Fibroblast of skin of left quadriceps (primary cell): ENCODE measurements at places on chromosomes 2 and 18.
A peak's percentile ranks its signal among the peaks of the same experiment; 100 is the strongest.

GRCh38 chr2:42788478-42788793 lies 3.9 kb downstream of the HAAO start:
- no peak for DNase-seq

- DNase-seq = no peak
These were observed 432.1 kb upstream of the DCC start for GRCh38 chr18:51907687-51908597.

GRCh38 chr2:159904959-159905305 lies 106.9 kb upstream of the CD302 start:
- DNase-seq = no peak

- no peak for DNase-seq
These were observed 118.7 kb downstream of the LYPD6B start for GRCh38 chr2:149156971-149157740.

DNA sequence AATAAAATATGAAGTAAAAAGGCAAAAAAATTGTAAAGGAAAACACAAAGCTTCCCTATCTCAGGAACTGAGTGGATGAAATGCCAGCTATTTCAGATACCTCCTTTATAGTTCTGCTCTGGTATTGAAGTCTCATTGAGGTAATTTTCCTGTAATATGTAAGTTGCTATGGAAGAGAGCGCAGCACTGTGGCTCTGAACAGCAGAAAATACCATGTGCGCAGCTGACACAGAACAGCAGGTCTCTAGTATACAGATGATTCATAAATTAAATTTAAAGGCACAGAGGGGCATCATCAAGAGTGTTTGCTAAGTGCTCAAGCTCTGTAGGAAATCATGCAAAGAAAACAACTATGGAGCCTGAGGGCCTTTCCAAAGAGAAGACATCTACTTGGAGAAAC lies 315.3 kb upstream of the CDH7 start:
- DNase-seq = no peak

DNA sequence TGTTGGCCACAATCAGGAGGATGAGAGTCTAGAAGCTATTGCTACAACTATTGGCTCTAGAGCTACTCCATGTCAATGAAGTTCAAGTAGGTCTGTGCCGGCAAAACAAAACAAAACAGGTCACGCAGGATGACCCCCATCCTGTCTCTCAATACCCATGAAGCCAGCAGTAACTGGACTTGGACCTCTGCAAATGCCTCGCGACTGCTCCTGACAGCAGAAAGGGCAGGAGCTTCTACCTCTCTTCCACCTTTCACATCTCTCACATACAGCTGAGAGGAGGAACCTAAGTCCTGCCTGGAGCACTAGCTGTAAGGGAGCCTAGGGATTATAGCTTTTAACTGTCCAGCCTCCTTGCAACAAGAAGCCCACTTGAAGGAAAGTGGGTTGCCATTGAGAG lies 16.0 kb downstream of the PRKAG3 start:
- DNase-seq = no peak

DNA sequence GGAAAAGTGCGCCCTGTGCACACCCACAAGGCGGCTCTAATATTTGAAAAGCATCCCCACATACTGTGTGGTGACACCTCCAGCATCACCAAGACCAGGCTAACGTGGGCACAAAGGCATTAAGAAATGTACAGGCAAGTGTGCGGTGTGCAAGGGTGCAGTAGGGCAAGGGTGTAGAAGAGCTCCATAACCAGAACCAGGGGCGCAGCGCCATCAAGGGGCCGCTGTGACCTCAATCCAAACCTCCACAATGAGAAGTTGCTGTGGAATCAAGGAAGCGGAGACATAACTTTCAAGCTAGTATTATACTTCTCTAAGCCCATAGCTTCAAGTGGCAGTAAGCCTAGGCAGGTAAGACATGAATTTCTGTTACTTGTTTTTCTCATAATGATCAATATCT lies 13.0 kb downstream of the L3MBTL4 start:
- no peak for DNase-seq

DNA sequence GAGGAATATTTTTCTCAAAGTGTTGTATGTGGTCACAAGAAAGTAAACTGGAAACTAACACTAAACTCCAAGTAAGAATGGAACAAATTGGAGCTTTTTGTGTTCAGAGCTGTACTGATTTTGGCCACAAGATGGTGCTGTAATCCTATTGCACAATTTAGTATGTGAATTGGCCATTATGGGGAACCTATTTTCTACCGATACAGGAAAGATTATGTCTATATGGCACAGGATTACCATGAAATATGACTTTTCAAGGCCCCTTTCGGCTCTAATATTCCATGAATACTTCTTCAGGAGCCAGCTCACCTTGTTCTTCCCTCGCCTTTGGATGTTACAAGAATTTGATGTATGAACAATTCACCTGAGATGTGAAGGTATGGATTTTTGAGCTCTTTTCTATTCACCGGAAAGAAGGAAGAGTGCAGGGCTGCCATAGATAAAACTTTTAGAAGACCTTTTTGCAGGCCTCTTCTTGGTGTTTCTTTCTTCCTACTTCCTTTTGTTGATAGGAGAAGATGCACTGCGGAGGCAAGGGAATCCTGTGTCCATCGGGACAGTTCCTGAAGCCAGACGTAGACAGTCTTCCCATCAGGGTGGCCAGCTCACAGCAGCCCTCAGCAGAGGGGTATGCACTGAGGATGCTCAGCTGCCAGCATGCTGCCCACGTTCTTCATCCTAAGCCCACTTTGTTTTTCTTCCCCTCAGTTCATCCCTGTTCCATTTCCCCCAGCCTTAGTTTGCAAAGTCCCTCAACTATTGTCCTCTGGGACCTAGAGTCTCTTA lies 13.3 kb downstream of the MRPL44 start:
- DNase-seq = peak; percentile 45

DNA sequence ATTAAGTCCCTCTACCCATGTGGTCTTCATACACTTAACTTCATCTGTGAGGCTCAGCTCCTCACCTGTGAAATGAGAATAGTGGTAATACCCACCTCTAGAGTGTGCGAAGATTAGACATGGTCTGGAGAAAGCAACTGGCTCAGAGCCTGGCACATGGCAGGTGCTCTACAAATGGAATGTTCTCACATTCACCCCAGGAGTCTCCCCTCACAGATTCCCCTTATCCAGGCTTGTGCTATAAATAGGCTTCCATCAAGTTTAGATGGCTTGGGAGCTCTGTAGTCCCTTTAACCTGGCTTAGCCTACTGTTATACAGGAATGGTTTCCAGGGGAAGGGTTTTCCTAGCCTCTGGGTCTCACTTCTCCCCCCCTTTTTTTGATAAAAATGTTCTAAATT lies 455.9 kb downstream of the RNF144A start:
- no peak for DNase-seq

GRCh38 chr2:218257390-218257981 lies 3.3 kb upstream of the GPBAR1 start:
- DNase-seq = no peak

DNA sequence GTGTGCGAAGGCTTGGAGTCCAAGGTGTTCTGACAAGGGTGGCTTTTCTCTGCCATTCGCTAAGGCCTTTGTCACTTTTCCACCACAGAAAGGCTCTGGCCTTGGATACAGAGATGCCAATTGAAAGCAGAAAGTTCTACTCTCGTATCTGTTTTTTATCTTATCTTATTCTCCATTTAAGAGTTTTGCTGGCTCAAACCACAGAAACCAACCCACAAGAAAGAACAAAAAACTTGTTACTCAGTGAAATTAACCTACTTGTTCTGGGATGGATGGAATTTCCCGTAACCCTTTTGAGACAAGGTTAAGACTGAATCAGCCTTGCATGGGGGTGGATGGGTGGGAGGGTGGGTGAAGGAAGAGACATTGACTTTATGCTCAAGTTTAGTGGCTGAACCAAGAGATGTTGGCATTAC lies 221.7 kb downstream of the CDH20 start:
- DNase-seq = no peak

GRCh38 chr2:67702937-67703336 lies 305.8 kb downstream of the ETAA1 start:
- DNase-seq = no peak

DNA sequence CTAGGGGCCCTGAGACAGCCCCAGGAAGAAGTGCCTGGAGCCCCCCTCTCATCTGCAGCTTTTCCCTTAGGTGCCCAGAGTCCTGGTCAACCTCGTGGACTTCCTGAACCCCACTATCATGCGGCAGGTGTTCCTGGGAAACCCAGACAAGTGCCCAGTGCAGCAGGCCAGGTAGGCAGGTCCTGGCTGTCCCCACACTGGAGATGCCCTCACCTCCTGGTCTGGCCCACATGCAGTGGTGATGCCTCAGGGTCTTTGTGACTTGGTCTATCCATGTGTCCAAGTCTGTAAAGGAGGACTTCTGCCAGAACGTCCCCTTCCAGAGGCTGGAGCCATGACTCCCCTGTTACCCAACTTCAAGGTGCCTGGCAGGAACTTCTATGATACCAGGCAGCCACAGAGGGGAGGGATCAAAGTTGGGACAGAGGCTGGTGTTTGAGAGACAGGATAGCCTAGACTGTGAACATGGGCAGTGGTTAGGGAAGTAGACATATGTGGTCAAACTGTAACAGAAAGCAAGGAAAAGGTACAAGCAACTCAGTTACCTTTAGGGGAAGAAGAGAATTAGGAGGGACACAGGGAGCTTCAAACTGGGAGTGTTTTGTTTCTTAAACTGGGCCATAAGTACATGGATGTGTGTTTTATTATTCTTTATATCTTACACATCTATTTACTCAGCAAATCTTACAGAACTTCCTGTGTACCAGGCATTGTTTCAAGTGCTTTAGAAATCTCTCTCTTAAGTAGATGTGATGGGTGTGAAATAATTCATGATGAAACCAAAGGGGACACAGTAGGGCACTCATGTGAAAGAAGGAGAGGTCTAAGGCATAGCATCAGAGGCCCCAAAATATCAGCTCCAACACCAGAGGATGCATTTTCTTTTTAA lies 107.1 kb downstream of the PLB1 start:
- DNase-seq = no peak

GRCh38 chr2:45052388-45052928 lies 43.2 kb upstream of the SIX2 start:
- DNase-seq = no peak

DNA sequence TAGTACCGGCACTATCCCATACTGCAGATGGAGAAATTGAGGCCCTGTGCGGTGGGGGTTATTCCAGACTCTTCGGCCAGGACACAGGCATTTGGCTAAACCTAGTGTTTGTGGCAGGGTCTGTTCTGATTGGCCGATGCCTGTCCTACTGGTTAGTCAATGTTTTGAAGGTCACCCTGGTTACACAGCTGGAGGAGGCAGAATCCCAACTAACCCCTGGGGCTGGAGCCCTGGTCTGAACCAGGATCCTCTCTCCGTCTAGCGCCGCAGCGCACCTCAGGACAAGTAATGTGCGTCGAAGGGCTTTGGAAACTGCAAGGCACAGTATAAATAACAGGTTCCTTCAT lies 19.4 kb downstream of the TEX44 start:
- DNase-seq = no peak

- DNase-seq = no peak
These were observed 9.1 kb downstream of the MAT2A start for GRCh38 chr2:85547859-85548607.

- DNase-seq = no peak
These were observed 3.6 kb downstream of the IHH start for GRCh38 chr2:219056896-219057708.

DNA sequence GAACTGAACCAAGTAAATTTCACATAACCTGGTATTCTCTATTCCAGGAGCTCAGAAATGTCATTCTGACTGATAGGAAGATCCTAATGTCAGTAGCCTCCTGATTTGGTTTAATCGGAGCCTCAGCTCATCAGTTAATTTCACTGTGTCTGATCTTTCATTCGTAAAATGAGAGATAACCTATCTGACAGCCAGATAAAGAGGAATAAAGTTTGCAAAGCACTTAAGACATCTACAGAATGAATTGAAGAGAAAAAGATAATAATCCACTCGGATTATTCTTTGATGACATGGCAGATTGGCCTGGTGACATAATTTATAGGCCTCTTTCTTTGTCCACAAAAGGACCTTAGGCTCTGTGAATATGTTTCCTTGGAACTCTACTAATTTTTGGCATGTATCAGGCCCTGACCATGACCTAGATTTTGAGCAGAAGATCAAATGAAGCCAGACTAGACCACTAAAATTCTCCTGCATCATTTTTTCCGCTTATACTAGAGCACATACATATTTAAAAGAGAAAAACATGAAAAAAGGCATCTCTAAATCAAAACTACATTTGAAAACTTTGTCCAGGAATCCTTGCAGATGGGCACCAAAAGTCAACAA lies 312.4 kb downstream of the MTX2 start:
- no peak for DNase-seq

GRCh38 chr2:96792772-96793749 lies 23.0 kb upstream of the CNNM3 start:
- no peak for DNase-seq

- no peak for DNase-seq
These were observed 286.8 kb downstream of the RAD51AP2 start for GRCh38 chr2:17231394-17231965.

- DNase-seq = no peak
These were observed 44.2 kb downstream of the GPR39 start for GRCh38 chr2:132460781-132461180.

DNA sequence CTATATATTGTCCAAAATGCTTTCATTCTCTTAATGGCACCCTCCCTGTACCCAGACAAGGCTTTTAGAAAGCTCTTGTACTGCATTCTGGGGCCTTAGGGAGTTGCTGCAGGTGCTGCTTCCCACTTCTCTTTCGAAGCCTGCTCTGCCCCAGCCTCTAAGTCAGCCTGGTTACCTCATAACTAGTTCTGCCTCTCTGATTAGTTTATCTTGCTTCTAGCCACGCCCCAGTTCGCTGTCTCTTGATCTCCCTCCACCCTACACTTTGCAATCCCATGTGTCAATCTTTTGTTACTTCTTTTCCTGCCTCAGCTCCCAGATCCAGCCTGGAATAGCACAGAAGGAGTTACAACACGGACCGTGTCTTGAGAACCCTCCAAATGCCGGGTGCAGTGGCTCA lies 13.8 kb upstream of the NCOA1 start:
- no peak for DNase-seq

DNA sequence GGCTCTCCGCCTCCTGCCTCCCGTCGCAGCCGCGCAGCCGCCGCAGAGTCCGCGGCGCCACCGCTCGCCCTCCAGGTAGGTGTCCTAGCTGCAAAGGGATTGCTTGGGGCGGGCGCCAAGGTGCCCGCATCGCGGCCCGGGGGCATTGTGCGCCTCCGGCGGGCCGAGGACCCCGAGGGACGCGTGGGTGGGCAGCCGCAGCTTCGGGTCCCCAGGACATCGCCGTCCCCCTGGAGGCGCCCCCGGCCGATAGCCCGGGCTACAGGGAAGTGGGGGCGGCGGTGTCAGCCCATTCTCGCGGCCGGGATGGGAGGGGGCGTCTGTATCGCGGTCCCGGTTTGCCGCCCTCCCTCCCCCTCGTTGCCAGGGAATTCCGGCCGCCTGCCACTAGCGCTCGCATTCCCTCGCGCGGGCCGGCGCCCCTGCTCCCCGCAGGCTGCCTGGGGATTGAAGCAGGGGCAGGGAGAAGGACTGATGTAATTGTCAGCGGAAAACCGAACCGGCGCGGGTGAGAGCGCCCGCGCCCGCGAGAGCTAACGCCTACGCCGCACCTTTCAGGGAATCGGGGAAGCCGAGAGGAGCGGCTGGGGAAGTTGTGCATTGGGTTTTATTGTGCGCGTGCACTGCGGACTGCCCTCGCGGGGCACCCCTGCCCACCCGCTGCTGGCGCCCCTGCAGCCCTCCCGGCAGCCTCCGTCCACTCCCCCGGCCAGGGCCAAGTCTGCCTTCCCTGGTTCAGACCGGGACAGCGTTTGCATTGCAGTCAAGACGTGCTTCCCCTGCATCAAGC lies 483 bp downstream of the OSBPL6 start:
- DNase-seq = peak; percentile 18
